ENCODE measurements at places on chromosomes 6 and 20.

DNA sequence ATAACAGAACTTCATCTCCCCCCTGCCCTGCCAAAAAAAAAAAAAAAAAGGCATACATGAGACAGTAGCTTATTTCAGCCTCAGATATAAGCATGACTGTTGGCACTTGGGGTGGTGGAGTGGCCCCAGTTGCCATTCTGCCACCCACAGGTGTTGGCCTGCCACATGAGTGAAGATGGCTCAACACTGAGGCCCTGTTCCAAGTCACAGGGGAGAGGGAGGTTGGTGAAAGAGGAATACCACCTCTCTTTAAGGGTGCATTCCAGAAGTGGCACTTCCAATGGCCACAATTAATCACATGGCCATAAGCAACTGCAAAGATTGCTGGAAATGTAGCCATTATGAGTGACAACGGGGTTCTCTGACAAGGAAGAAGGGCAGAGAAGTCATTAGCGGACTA lies 61.9 kb upstream of the JARID2 start:
- no peak for DNase-seq

DNA sequence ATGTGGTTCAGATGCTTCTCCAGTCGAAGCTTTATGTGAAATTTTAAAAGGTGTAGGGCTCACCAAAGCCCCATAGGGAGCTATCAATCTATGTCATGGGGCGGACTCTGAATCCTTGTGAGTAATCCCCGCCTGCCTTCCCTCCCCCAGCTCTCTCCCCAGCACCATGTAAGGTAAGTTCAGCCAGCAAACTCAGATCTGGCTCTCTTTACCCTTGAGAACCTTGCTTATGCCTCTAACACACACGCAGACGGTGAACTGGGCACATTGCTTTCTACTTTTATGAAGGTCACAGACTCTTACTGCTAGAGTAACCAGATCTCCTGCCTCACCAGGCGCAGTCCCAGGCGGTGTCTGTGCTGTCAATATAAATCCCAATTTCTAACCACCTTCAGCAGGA lies 82.6 kb upstream of the CNKSR3 start:
- DNase-seq: no peak

DNA sequence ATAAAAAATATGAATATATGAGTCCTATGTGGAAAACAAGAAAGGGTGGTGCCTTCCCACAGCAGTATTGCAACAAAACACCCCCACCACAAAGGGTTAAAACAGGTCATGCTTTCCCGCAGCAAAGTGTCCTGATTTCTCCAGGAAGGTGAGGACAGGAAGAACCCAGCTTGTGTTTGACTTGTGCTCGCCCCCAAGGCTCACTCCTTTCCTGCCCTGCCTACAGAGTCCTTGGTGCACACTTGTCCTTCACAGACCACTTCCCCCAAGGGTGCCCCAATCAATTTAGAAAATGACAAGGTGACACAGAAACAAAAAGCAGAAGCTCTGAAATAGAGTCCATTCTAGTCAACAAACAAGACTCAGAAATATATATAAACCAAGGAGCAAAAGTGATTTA lies 237.4 kb downstream of the PTPRK start:
- DNase-seq: no peak

GRCh38 chr6:134466771-134467525 lies 149.0 kb upstream of the SGK1 start:
- peak; percentile 29 for DNase-seq

GRCh38 chr20:36367907-36368799 lies 62.0 kb downstream of the DLGAP4 start:
- DNase-seq: no peak

- DNase-seq: no peak
Observed at GRCh38 chr6:150673720-150674346, 74.1 kb downstream of the PLEKHG1 start.

DNA sequence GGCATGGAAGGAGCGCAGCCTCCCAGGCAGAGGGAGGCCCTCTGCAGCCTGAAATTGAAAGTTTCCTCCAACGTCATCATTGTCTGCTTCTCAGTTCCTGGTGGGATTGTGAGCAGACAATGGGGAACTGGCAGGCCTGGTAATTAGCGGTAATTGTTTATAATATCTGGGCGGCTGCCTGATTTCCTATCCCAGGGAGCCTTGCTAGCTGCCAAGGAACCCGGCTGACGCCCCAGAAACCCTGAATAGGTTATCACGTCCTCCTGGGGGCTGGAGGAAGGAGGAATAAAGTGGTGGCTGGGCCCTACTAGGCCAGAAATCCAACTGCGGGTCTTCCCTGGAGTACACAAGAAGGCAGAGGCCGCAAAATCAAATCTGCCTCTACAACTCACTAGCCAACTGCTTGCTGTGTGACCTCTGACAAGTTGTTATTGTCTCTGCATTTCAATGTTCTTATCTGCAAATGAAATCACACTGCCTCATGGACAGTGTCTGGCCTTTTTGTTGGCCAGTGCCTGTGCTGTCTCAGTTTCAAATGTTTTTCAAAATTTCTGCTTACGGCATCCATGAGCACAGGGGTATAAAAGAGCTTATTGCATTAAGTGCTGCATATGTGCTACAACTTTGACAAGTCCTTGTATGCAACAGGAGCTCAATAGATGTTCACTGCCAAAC lies 16.9 kb downstream of the KCNK15 start:
- DNase-seq: no peak

DNA sequence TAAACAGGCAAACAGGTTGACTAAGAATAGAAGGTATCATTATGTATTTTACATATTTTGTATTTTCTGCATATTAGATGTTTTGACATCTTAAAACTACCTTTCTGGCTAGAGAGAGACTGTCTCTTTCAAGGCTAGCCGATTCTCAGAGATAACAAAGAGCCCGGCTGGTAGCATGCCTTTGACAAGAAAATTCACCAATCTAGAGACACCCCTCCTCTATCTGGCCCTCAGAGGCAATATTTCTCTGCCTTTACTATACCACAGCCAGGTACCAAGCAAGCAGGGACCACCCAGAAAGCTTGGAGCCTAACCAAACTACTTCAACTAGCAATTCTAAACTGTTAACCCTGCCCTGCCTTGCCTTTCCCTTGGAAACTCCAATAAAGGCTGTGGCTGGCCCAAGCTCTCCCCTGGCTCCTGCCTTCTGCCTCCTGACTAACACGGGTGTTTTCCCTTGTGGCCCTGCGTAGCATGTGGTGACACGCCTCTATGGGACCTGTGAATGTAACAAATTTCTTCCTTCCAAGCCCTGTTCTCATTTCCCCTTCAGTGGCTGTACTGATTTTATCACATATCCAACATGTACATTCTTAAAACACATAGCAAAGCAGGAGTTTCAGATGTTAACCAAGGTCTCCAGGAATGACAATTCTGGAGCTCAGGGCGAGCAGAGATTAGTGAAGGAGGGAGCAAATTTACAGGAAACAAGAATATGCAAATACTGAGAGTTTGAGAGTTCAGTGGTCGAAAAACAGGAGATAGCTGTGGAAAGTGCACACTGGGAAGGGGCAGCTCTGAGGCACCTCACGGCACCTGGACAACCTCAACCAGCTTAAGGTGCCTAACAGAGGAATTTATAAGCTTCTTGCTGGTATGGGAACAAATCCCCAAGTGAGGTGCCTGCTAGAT lies 120.8 kb downstream of the BACH2 start:
- DNase-seq: no peak

GRCh38 chr20:31496761-31497295 lies 17.4 kb upstream of the HM13 start:
- no peak for DNase-seq

Data from choroid plexus epithelial cell (primary cell).